ENCODE measurements at places on chromosomes 5 and 9.

GRCh38 chr9:76835571-76836283 lies 70.2 kb downstream of the PRUNE2 start:
- DNase-seq: no peak

DNA sequence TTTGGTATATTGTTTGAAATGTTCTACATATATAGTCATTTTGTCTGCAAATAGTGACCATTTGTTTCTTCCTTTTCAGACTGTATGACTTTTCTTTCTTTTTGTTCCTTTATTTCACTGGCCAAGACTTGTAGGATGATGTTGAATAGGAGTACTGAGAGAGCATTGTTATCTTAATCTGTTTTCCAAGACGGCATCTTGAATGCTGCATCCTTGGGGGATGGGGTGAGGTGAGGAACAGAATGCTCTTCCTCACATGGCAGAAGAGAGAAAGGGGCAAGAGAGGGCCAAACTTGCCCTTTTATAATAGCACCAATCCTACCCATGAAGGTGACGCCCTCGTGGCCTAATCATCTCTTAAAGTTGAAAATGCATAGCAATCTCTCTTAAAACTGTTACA lies 3.7 kb upstream of the ZNF510 start:
- DNase-seq: no peak

DNA sequence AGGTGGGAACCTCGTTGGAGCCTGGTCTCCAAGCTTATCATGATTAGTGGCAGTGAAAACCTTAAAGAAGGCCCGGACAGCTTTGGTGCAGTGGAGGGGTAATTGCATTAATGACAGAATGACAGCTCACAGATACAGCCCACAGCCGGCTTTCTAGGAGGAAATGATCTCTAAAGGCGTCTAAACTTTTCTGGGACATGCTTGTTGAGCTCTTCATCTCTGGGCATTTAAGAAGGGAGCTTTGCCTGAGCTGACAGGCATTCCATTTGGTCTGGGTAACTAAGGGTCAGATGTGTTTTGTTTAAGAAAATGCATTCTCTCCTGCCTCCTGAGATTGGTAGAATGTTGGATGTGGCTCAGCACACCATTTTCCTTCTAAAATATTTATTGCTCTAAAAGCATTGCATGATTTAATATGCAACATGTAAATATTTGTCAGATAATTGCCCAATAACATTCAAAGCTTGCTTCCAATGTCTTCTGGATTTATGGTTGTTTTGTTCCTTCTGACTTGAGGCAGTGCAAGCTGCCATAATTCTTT lies 4.0 kb downstream of the ANKRD33B start:
- no peak for DNase-seq

DNA sequence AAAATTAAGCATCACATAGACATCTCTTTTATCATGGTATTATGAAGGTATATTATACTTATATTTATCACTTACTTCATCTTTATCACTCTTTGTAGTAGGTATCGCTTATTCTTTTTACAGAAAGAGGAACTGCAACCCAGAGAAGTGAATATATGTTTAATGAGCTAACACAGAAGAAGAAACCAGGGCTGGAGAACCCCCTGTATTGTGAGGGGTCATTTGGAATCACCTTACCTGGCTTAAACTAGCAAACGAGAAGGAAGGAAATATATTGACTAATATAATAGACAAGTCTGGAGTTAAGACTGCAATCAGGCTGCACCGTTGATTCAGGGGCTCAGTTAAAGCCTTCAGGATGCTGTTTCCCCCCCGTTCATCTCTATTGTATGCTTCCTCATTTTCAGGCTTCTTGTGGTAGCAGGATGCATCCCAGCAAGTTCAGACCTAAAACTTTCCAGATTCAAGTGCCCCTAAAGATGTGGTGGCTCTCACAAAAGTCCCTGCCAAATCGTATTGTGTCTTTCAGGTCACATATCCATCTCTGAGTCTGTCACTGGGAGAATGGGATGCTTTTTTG lies 146.4 kb downstream of the GCNT1 start:
- peak; percentile 72 for DNase-seq

DNA sequence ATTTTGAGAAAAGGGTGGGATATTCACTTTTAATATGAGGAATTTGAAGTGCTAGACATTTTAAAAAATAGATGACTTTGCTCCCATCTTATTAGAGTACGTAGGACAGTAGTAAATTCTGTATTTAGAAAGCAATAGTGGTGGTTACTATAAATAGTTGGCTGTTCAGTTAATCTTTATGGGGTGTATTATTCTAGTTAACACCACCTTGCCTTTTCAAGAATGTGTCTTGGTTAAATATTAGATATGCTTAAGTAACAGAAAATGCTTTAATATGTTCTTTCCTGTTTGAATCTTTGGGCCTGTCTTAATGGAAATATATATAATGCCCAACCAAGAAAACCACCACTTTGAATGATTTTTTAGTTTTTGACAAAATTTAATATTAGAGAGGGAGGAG lies 608.7 kb upstream of the FAM174A start:
- DNase-seq: no peak

- DNase-seq: peak; percentile 5
These were observed 8.3 kb upstream of the ADRA1B start for GRCh38 chr5:159907689-159908590.

DNA sequence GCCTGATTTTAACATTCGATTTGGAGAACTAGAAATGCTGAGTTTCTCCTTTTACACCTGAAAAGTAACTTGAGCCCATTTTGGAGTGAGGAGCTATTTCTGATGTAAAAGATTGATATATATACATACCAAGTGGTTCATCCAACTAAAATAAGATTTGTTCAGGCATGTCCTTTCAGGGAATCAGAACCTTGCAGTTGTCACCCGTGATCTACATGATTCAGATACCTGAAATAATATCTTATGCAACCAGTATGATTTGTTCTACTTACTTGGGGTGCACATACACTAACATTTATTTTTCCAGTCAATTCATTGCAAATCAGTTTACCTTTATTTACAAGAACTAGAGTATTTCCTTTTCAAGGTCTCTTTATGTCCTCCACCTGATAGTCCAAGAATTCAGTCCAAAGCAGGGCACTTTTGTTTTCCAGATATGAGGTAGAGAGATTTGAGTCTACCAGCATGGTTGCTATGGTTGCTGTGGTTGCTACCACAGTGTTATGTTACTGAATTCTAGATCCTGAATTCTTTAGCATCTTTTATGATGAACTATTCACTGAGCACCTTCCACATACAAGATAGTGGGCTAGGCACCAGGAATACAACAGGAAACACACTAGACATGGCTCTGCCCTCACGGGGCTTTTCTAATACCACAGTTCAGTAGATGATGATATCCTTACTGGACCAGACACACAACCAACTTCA lies 49.3 kb downstream of the CCL28 start:
- DNase-seq: no peak

GRCh38 chr5:174147551-174147950 lies 102.0 kb downstream of the NSG2 start:
- DNase-seq: no peak

- no peak for DNase-seq
These were observed 148.5 kb upstream of the GRAMD2B start for GRCh38 chr5:126274763-126275125.

GRCh38 chr5:16916262-16916878 lies 19.7 kb downstream of the MYO10 start:
- peak; percentile 84 for DNase-seq

DNA sequence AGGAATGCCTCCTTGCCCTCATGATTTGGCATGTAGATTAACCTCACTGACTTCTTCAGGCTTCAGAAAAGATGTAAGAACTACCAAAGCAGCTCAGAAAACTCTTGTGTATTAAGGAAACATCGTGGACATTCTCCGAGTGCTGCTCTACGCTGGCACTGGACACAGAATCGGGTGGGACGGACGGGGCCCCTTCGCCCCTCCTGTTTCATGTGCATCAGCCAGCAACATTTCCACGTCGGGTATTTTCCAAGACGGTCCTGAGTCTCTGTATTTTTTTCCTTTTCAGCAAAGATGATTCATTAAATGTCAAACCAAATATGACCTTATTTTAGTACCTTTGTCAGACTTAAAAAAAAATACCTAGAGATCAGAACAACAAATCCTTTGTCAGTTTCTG lies 583.6 kb downstream of the CCDC171 start:
- DNase-seq: no peak

DNA sequence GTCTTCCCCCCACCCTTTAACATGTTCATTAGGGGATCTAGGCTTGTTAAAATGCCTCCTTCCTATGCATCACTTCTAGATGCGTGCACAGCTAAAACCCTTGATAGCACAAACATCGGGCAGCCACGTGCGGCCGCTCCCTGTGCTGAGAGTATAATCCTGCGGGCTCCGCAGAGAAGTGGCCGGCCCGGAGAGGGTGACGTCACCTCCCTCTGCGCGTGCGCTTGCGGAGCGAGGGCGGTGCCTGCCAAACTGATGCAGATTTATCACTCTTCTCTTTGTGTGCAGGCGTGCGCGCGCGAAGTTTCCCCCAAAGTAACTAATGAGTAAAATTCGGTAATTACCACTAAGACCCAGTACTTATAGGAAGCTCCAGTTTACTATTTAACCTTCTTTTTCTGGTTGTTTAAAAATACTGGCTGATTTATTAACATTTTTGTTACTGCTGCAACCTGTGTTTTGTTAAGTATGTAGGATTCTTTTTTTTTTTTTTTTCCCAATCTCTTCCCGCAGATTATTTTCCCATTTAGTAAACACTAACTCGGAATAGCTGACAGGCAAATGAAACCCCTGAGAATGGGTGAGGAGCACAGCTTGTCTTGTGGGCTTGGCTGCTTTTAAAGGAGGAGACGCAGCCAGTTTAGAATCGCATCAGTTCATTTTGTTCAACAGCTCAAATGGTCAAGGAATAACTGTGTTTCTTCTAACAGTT lies 121.6 kb downstream of the TRIO start:
- peak; percentile 86 for DNase-seq

DNA sequence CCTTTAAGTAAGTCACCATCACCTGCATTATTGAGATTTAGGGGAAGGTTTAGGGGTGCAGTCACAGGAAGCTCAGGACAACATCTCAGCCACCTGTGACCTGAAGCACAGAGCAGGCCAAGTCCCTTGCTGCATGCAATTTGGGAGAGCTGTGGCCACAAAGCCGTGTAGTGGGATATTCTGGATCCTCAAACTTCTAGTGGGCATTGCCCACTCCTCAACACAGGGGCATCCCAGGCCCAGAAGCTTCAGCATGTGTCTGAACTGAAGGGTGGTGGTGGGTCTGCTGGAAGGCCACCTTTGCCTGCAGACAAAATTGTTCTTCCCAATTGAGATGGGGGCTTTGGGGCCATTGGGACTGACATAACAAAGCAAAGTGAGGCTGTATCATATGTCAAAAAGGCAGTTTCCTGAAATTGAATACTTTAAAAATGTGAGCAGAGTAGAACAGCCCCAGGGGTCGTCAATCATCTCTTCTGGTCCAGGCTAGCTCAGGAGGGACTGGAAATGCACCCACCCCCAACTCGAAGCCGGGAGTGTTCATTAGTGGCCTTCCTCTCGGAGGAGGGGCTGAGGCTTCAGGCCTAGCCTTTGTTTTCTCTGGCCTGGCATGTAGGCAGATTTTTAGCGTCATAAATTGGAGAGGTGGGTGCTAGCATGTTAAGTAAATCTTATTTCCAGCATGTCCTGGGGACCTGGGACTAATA lies 2.8 kb upstream of the GADD45G start:
- DNase-seq: no peak

- no peak for DNase-seq
These were observed 221.7 kb downstream of the FSTL4 start for GRCh38 chr5:133390416-133391353.

DNA sequence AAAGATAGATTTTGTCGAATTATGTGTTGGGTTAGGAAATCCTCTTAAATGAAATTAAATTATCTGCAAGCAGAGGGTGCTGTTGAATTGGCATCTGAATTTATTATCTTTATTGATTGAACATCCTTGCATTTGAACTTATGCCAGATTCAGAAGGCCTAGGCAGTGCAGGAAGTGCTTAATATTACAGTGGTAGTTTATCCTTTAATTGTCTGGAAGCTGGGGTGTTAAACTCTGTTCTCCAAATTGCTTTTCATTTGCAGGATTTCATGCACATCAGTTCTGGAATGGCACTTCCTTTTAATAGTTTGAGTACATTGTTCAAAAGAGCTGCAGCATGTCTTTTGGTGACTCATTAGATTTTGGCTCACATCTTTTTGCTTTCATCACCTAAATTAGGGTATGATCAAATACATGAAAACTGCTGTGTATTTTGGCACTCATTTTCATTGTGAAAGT lies 186.3 kb downstream of the KDM4C start:
- peak; percentile 24 for DNase-seq

- no peak for DNase-seq
These were observed 19.9 kb downstream of the RXRA start for GRCh38 chr9:134346151-134346550.

GRCh38 chr9:131500939-131501541 lies 1.7 kb upstream of the POMT1 start:
- DNase-seq: peak; percentile 70

- DNase-seq: no peak
These were observed 7.8 kb downstream of the CCT5 start for GRCh38 chr5:10257870-10258269.

DNA sequence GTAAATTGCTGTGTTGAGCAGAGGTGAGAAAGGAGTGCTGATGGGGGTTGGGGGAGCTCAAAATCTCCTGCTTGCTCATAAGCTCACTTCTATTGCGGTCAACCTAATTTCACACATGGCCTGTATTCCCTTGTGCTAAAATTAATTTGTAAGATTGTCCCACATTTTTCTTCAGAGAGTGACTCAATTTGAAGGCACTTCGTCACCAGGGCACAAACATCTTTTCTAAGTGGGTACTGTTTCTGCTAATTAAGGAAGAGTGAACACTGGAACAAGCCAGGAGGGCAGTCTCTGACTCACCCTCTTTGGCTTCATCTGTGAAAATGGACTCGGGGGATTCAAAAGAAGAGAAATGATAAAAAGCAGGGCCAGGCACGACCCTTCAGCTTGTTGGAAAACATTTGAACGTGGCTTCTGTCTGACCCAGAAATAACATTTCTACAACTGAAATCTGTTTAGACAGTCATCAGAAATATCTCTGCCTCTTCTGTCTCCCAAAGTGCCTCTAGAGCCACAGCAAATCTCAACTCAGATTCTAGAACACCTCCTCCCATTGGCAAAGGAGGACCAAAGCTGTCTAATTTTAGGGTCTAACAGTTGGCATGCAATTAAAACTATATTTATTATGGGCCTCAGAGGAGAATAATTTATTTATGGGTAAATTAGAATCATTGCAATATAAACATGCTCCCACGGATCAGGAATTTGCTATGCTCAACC lies 49.8 kb downstream of the FEM1C start:
- no peak for DNase-seq

GRCh38 chr9:87673446-87674120 lies 52.3 kb upstream of the CTSL start:
- no peak for DNase-seq

GRCh38 chr5:33074548-33074947 lies 363.4 kb downstream of the NPR3 start:
- DNase-seq: no peak

GRCh38 chr5:42285230-42285629 lies 138.0 kb upstream of the GHR start:
- no peak for DNase-seq

- DNase-seq: peak; percentile 28
These were observed 99.0 kb downstream of the GTF3C4 start for GRCh38 chr9:132768932-132769905.
